ENCODE measurements at places on chromosomes 2 and 18. TPM values are rescaled to one million over a fixed set of nuclear protein-coding genes. Genes with fewer than 3 reads are reported as not detected.
A peak's percentile ranks its signal among the peaks of the same experiment; 100 is the strongest.

- DNase-seq = peak; percentile 51
These were observed 80.0 kb downstream of the ETAA1 start for GRCh38 chr2:67476809-67477790.

GRCh38 chr18:35770376-35771014 lies 189.0 kb downstream of the GALNT1 start:
- no peak for DNase-seq

GRCh38 chr18:42929857-42930256 lies 185.6 kb downstream of the RIT2 start:
- no peak for DNase-seq

DNA sequence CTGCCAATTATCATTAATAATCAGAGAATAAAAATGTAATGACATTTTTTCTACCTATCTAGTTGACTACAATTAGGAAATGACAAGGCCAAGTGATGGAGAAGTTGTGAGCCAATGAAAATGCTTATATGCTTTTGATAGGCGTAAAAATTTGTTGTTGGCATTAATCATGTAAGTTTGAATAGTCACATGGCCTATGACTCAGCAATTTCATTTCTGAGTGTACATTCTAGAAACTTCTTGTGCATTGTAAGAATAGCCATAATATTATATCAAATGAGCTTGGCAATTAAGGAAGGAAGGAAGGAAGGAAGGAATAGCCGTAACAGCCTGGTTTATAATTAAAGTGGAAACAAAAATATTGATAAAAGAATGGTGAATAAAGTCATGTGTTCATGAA lies 179.9 kb downstream of the PTH2R start:
- DNase-seq = no peak

Gene ANO7
- 0.96 TPM for total RNA-seq

DNA sequence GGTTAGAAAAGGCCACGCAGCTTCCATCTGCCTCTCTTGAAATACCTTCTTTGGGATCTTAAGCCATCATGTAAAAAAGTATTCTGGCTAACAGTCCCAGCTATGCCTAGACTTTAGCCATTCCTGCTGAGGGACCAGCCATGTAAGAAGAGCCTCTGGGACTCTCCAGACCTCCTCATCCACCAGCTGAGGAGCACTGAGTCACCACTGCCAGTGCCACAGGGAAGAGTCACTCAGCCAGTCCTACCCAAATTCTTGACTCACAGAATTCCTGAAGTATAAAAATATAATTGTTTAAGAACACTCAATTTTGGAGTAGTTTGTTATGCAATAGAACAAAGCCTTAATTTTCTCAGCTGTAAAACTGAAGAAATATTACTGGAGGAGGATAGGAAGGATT lies 436.7 kb downstream of the ZEB2 start:
- DNase-seq = peak; percentile 83

GRCh38 chr2:28662044-28662443 lies 89.6 kb upstream of the PPP1CB start:
- no peak for DNase-seq

- DNase-seq = no peak
These were observed 7.5 kb upstream of the COLEC11 start for GRCh38 chr2:3587432-3587831.

DNA sequence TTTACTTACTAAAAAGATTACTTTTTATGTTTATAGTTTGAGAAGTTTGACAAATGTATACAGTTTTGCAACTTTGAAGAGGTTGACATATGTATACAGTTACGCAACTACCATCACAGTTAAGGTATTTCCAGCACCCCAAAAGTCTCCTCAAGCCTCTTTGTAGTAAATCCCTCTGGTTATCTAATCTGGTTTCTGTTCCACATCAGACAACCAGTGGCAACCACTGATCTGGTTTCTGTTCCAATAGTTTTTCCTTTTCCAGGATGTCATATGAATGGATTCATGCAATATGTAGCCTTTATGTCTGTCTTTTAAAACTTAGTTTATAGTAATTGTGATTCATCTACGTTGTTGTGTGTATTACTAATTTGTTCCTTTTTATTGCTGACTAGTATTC lies 23.5 kb downstream of the IFIH1 start:
- no peak for DNase-seq

DNA sequence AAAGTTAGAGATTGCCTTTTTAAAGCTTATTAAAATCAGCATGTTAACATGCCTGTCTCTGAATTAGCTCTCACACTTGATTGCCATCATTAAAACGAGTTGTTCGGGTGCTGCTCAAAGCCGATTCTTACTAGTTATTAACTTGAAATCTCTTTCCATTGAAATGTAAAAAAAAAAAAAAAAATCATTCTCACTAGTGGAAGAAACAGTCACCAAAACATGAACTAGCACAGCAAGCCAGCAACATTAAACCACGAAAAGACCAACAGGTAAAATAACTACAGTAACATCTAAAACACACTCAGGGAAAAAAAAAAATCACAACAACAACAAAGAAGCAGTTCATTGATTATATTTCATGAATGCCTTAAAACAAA lies 264.5 kb downstream of the MEIS1 start:
- no peak for DNase-seq

DNA sequence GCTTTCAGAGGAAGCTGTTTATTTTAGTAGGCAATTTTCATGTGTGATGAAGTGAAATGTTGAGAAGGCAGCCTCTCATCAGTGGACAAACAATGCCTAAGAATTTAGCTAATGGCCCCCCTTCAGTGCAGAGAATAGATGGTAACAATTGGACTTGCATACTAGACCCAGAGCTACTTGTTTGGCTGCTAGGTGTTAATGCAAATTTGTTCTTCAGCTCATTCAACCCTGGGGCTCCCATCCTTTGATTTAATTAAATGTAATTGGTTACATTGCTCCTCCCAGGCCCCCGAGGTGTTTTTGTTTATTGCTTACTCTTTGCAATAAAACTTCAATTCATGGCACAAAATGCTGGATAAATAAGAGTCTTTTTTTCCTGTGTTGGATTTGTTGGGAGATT lies 68.6 kb downstream of the CAMKMT start:
- no peak for DNase-seq
